Fibroblast of the aortic adventitia (primary cell): ENCODE measurements at places on chromosomes 6 and 20. TPM values are rescaled to one million over a fixed set of nuclear protein-coding genes. Genes with fewer than 3 reads are reported as not detected.

The ARHGAP18 gene
- 26.2 and 65.8 TPM in 2 replicates for total RNA-seq

The UNC5CL gene
- total RNA-seq: 0.74 TPM in 1 of 2 replicates, not detected in the other

The CST7 gene
- not detected in 2 replicates for total RNA-seq

The CASS4 gene
- 0.09 and 0.49 TPM in 2 replicates for total RNA-seq

The SLC25A27 gene
- total RNA-seq: 6.2 and 27.3 TPM in 2 replicates

The WFDC5 gene
- total RNA-seq: not detected in 2 replicates

The CLPSL2 gene
- total RNA-seq: not detected in 2 replicates

The PSORS1C1 gene
- total RNA-seq: 1.2 and 7.0 TPM in 2 replicates

The LEMD2 gene
- 31.2 and 75.3 TPM in 2 replicates for total RNA-seq

The ZNF391 gene
- total RNA-seq: 1.4 and 3.0 TPM in 2 replicates

The PCSK2 gene
- not detected in 2 replicates for total RNA-seq

The OR2H2 gene
- not detected in 2 replicates for total RNA-seq

The DAAM2 gene
- 3.4 and 11.5 TPM in 2 replicates for total RNA-seq

The NSFL1C gene
- 24.1 and 26.9 TPM in 2 replicates for total RNA-seq

The CAP2 gene
- total RNA-seq: 6.5 and 8.7 TPM in 2 replicates

The NKX2-4 gene
- total RNA-seq: not detected in 2 replicates
